ENCODE measurements at places on chromosomes 4 and X. TPM values are rescaled to one million over a fixed set of nuclear protein-coding genes. Genes with fewer than 3 reads are reported as not detected.

ZNF711 gene
- total RNA-seq = 5.3 TPM

GAGE12F gene
- total RNA-seq = not detected

UPF3B gene
- total RNA-seq = 7.8 TPM

SATL1 gene
- 0.10 TPM for total RNA-seq

TMPRSS11A gene
- total RNA-seq = not detected

SSX2 gene
- not detected for total RNA-seq

Data from ovary (tissue), 10 donors.